ENCODE measurements at places on chromosomes 13 and 19. TPM values are rescaled to one million over a fixed set of nuclear protein-coding genes. Genes with fewer than 3 reads are reported as not detected.

The THSD1 gene
- total RNA-seq, result 26.6 TPM

The RNF17 gene
- total RNA-seq, result 0.52 TPM

The STOML3 gene
- total RNA-seq, result under 0.01 TPM

The PRR12 gene
- total RNA-seq, result 3.1 TPM

The SLITRK5 gene
- total RNA-seq, result 2.6 TPM

Measured in skeletal muscle tissue (tissue), 5 donors.